Activated T-helper 17 cell treated with anti-CD3 and anti-CD28 coated beads, Interleukin-2, amount 50 U/mL, for 72 hours (primary cell): ENCODE measurements at places on chromosomes 4 and X.

GRCh38 chrX:18026166-18026565 lies 165.1 kb upstream of the RAI2 start:
- H3K27me3 ChIP-seq, result peaks cover 6% of the 10 kb centered on the region
- no peak overlapping the region for H3K27ac ChIP-seq
- no peak overlapping the region for H3K4me3 ChIP-seq
- no peaks in the 10 kb centered on the region for H3K4me1 ChIP-seq
- no peak for ATAC-seq
- no peaks in the 10 kb centered on the region for H3K36me3 ChIP-seq

DNA sequence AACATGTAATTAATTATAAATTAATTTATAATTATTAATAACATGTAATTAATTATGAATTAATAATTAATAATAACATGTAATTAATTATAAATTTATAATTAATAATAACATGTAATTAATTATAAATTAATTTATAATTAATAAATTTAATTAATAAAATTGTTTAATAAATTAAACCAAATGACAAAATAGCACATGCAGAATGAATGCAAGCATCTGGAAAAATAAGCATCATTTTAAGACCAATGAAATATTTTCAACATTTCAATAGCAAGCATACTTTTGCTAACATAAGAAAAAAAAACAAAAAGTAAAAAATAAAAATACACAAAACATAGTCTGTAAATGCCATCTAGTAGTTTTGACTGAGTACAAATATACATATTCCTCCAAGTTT lies 21.8 kb downstream of the GYPE start:
- no peak overlapping the region for H3K4me3 ChIP-seq
- no peak overlapping the region for H3K27ac ChIP-seq
- no peaks in the 10 kb centered on the region for H3K36me3 ChIP-seq
- no peaks in the 10 kb centered on the region for H3K27me3 ChIP-seq
- H3K4me1 ChIP-seq, result no peaks in the 10 kb centered on the region

GRCh38 chr4:140666889-140667614 lies 89.1 kb downstream of the TBC1D9 start:
- H3K4me1 ChIP-seq, result no peaks in the 10 kb centered on the region
- no peaks in the 10 kb centered on the region for H3K36me3 ChIP-seq
- peaks cover 6% of the 10 kb centered on the region for H3K27me3 ChIP-seq
- no peak overlapping the region for H3K27ac ChIP-seq
- H3K4me3 ChIP-seq, result no peak overlapping the region

- H3K4me3 ChIP-seq, result no peak overlapping the region
- H3K36me3 ChIP-seq, result no peaks in the 10 kb centered on the region
- no peak overlapping the region for H3K27ac ChIP-seq
- ATAC-seq, result no peak
- no peaks in the 10 kb centered on the region for H3K4me1 ChIP-seq
Measured at GRCh38 chr4:113832803-113833202, 71.3 kb upstream of the CAMK2D start.

DNA sequence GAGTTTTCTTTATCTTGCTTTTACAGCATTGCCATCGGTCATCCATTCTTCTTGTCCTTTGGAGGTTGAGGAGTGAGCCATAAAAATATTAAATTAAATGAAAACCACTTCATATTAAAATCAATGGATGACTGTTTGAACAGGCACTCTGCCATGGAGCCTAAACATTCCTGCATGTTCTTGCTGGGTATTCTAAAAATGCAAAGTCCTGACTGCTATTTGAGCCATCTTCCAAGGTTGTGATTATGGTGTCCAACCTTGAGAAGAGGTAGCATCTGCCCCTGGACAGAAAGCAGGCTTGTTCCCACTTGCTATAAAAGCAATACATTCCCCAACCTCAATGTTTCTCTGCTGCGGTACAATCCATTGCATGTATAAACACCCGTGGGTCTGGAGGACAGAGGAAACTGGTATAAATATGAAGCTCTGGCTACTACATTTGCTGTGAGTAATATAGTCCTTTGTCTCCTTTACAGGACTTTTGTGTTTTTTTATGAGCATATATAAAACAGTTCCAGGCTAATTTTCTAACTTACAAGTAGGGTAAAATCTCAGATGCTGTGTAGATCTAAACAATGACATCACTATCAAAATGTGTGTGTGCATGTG lies 70.9 kb upstream of the FAT4 start:
- ATAC-seq, result no peak
- no peak overlapping the region for H3K4me3 ChIP-seq
- H3K36me3 ChIP-seq, result no peaks in the 10 kb centered on the region
- H3K27ac ChIP-seq, result no peak overlapping the region
- H3K4me1 ChIP-seq, result no peaks in the 10 kb centered on the region

- H3K27me3 ChIP-seq, result no peaks in the 10 kb centered on the region
- ATAC-seq, result no peak
- H3K36me3 ChIP-seq, result peaks cover 95% of the 10 kb centered on the region
- no peak overlapping the region for H3K4me3 ChIP-seq
Measured at GRCh38 chr4:88719381-88719780, 21.8 kb upstream of the NAP1L5 start.

DNA sequence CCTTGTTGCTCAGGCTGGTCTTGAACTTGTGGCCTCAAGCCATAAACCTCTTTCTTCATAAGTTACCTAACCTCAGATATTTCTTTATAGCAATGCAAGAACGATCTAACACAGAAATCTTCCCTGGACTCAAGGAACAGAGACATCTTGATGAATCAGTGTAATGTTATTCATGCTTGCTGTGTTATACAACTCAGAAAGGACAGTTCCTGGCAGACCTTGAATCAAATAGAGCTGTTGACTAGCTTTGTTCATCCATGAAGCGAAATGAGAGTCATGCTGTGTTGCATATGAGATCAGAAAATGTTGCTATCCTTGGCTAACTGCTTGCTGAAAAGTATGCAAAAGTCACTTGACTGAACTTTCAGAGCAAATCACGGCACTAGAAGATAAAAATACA lies 72.6 kb upstream of the ARHGAP24 start:
- H3K4me1 ChIP-seq, result peaks cover 5% of the 10 kb centered on the region
- H3K36me3 ChIP-seq, result no peaks in the 10 kb centered on the region
- H3K27me3 ChIP-seq, result no peaks in the 10 kb centered on the region

DNA sequence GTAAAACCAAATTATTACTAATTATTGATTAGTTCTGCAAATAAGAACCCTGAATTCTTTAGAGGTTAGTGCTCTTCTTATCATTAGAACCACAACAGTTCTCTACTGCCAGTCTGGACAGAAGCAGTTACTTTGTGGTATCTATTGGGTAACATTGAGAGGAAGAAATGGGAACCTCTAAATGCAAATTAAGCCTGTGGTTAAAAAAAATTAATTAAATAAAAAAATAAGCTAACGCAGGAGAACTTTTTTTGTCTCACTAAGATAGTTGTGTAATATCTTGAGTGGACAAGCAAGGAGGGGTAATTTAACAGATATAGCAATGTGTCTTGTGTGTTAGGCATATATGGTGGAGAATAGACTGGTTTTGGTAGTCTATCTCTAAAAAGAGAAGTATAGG lies 32.9 kb upstream of the TET2 start:
- no peak overlapping the region for H3K4me3 ChIP-seq
- H3K36me3 ChIP-seq, result no peaks in the 10 kb centered on the region
- H3K27me3 ChIP-seq, result peaks cover 3% of the 10 kb centered on the region
- no peaks in the 10 kb centered on the region for H3K4me1 ChIP-seq
- no peak for ATAC-seq

GRCh38 chr4:179663641-179664429 lies 2221.6 kb upstream of the AGA start:
- no peaks in the 10 kb centered on the region for H3K27me3 ChIP-seq
- H3K4me3 ChIP-seq, result no peak overlapping the region
- no peak for ATAC-seq
- H3K4me1 ChIP-seq, result no peaks in the 10 kb centered on the region
- no peaks in the 10 kb centered on the region for H3K36me3 ChIP-seq

DNA sequence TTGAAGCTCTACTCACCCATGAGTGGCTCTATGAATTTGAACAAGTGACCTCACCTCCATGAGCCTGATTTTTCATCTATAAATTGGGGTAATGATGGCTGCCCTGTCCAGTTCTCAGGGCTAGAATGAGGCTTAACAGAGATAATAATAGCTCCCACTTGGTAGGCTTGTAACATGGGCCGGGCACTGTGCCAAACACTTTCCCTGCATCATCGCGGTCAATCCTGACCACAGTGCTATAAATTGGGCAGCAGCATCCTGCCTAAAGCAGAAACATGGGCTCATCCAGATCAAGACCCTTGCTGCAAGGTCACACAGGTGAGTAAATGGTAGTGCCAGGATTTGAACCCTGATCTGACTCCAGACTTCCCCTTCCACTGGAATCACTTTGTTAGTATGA lies 12.8 kb downstream of the APLN start:
- no peak overlapping the region for H3K4me3 ChIP-seq
- no peaks in the 10 kb centered on the region for H3K36me3 ChIP-seq
- H3K27ac ChIP-seq, result no peak overlapping the region
- H3K4me1 ChIP-seq, result no peaks in the 10 kb centered on the region

DNA sequence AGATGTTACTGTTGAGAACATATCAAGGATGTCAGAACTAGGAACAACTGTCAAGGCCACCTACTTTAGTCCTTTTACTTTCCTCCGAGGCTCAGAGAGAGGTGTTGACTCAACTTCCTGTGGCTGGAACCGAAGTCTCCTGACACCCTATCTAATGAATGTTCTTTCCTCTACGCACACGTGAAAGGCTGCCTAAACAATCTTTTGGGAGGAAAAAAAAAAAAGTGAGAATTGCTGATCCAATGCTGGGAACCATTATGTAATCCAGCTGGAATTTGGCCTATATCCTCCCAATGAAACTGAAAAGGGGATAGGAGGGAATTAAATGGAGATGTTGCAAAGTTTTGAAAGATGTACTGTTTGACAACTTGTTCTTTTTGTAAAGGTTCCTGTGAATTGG lies 8.3 kb upstream of the MAP7D3 start:
- ATAC-seq, result peak; percentile 86
- H3K4me3 ChIP-seq, result peak overlapping the region; percentile 28

DNA sequence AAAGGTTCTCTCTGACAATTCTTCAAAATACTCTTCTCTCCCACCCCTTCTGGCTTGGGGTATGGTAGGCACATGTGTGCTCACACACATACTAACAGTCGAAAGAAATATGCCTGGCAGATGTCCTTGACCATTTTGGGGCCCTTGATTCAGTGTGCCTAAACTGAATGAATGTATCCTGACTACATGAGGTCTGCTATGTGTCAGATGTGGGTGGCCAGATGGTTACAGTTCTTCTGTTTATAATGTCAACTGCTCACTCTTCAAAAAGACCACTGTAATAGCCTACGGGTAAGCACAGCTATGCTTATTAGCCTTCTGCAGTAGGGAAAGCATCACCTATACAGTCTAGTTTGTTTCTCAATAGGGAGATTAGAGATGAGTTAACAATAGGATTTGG lies 63.7 kb upstream of the VEGFC start:
- H3K4me1 ChIP-seq, result no peaks in the 10 kb centered on the region
- H3K36me3 ChIP-seq, result no peaks in the 10 kb centered on the region
- no peaks in the 10 kb centered on the region for H3K27me3 ChIP-seq
- no peak for ATAC-seq

DNA sequence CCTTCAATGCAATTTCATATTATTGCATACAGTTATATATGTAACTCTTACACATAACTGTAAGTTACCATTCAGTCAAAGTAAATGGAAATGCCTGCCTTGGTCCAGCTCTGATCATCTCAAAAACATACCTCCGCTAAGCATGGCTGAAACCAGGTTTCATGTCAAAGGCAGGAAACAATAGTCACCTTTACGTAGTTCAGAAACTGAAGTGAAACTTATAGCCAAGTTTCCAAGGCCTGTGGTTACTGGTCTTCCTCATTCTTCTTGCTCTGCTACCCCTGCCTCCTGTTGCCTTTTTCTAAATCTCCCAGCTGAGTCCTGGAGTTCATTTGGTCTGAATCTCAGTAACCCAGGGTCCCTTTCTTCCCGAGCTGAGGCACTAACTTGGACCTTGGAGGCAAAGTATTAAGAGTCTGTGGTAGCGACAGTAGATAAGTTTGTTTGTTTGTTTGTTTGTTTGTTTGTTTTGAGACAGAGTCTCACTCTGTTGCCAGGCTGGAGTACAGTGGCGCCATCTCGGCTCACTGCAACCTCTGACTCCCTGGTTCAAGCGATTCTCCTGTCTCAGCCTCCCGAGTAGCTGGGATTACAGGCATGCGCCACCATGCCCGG lies 30.8 kb downstream of the DAPP1 start:
- H3K4me1 ChIP-seq, result peaks cover 58% of the 10 kb centered on the region
- peak; percentile 54 for ATAC-seq
- peak overlapping the region; percentile 95 for H3K27ac ChIP-seq
- H3K36me3 ChIP-seq, result peaks cover 65% of the 10 kb centered on the region
- no peaks in the 10 kb centered on the region for H3K27me3 ChIP-seq

GRCh38 chr4:80229128-80229527 lies 31.8 kb downstream of the PRDM8 start:
- no peaks in the 10 kb centered on the region for H3K36me3 ChIP-seq
- no peak overlapping the region for H3K4me3 ChIP-seq
- no peaks in the 10 kb centered on the region for H3K4me1 ChIP-seq
- peaks cover 20% of the 10 kb centered on the region for H3K27me3 ChIP-seq
- ATAC-seq, result no peak

DNA sequence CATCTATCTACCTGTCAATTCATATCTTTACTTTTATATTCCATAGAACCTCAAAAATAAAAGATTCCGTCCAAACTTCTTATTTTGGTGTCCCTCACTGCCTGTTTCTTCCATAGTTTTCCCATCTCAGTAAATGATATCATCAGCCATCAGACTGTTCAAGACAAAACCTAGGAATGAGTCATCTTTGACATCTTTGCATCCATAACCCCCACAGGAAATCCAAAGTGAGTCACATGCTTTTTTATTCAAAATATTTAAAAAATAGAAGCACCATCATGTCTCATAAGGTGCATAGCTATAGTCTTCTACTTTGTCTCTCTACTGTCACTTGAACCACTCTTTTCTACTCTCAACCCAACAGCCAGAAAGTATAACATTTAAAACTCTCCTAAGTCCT lies 29.9 kb upstream of the CXXC4 start:
- no peaks in the 10 kb centered on the region for H3K4me1 ChIP-seq
- peaks cover 10% of the 10 kb centered on the region for H3K27me3 ChIP-seq
- H3K4me3 ChIP-seq, result no peak overlapping the region
- peak; percentile 62 for ATAC-seq

DNA sequence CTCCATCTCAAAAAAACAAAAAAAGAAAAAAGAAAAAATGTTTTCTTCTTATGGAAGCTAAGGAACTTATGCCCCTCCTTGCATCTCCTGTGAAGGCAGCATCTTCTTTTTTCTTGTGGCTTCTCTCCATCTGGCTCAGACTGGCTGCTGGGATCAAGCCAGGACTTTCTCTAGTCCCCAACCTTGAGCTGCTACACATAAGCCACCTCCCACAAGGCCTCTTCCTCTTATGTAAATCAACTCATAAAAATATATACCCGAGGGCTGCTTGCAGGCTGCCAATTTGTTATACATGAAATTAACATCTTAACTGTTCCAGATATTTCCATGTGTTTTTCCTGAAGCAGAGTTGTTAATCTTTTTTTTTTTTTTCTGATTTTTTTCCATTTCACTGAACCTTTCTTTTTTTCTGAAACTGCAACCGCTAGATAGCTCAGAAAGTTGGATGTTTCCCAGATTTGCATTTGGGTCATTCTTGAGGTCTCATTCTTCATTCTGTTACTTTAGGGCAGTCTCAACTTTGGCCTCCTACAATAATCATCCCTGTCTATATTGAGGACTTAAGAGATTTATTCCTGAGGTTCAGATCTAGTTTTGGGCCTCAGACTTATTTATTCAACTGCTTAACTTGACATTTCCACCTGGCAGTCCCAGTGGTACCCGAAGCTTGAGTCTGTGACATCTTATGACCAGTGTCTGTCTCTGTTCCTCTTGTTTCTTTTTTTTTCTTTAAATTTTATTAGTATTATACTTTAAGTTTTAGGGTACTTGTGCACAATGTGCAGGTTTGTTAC lies 10.3 kb downstream of the SNX25 start:
- H3K27ac ChIP-seq, result no peak overlapping the region
- no peaks in the 10 kb centered on the region for H3K27me3 ChIP-seq
- peaks cover 19% of the 10 kb centered on the region for H3K4me1 ChIP-seq
- peaks cover 6% of the 10 kb centered on the region for H3K36me3 ChIP-seq
